ENCODE measurements at places on chromosomes 1 and 21.

DNA sequence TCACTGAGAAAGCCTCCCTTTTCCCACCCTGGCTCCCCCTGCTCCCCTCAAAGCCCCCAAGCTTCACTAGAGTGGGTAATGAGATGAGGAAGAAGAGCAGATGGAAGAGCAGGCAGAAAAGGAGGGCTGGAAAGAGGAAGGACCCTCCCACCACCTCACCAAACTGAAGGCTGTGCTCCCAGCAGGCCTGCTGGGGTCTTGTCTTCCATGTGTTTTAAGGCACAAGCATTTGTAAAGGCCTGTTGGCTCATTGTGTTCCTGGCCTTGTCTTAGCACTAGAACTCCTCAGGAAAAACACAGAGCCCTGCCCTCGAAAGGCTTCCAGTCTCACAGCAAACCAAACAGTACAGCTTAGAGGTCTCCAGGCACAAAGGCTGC is 51.5 kb downstream of the TOMM20 start:
- no peak for DNase-seq

GRCh38 chr1:248688527-248689298 is 13.9 kb downstream of the OR14I1 start:
- DNase-seq, result no peak

DNA sequence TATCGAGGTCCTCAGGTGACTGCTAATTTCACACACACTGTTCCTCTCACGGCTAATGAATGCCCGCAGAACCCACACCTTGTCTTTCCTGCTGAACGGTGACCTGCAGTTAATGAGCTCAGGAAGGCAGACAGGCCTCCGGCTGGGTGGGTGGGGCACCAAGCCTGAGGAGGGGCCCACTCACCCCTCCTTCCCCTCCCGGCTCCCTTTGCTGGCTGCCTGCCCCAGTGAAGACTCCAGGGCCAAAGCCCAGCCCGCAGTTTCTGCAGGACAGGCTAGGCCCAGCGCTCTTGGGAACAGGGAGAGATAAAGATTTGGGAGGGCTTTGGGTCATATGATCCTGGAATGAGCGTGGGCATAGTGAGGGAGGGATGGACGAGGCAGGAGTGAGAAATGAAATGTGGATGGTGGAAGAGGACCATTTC is 26.4 kb downstream of the FOXO6 start:
- DNase-seq, result peak; percentile 53

- DNase-seq, result peak; percentile 99
Observed at GRCh38 chr1:110003747-110004428, 19.3 kb downstream of the AHCYL1 start.

GRCh38 chr1:208923456-208923855 is 660.1 kb upstream of the CAMK1G start:
- DNase-seq, result no peak

- peak; percentile 22 for DNase-seq
Observed at GRCh38 chr1:239308701-239309333, 77.6 kb upstream of the CHRM3 start.

DNA sequence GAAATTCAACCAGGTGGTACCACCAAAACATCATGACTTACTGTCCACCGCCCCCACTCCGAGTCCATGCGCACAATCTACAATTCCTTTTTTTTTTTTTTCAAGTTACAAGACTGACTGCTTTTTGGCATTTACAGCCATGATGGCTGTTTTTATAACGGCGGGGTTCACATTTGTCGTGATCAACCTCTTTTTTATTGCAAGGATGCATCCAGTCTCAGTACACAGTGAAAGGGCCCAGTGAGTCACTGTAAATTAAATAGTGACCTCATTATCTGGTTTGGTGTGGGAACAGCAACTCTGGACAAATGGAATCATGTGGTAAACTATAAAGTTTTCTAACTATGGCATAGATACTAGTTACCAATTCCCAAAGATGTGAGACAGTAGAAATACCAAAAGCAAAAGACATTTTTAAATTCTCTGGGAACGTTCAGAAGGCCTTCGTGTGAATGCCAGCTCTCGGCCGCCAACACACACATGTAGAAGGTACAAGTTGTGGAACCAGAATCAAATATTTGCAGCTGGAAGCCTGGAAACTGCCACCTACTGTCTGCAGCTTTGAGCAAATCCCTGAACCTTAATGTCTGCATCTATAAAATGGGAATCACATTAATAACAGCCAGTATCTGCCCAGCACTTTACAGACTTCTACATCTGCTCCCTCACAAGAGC is 4.9 kb downstream of the GLIS1 start:
- DNase-seq, result peak; percentile 44

Data from epithelial cell of esophagus (primary cell).